Breast epithelium (tissue), 4 donors: ENCODE measurements at places on chromosomes 2 and 18. TPM values are rescaled to one million over a fixed set of nuclear protein-coding genes. Genes with fewer than 3 reads are reported as not detected.

DNA sequence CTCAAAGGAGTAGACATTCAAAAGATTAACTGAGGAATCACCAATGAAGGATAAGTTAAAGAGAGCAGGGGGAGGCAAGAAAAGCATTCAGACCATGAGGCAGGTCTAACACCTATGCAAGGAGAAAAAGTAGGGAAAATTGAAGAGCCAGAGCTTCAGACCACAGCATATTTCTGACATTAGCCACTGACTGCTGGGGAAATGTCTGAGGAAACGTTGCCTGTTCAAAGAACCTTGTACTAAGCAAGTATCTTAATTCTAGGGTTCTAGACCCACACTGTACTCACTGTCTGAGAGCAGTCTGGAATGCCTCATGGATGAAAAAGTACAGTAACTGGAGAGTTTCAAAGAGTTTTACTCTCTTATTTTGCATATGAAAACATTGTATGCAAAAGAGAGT is 39.5 kb upstream of the TFPI start:
- no peak for DNase-seq

- no peak for DNase-seq
These were observed 246.2 kb downstream of the SOCS6 start for GRCh38 chr18:70535041-70535440.

The ANKAR gene
- 22.1 TPM for total RNA-seq

The EGR4 gene
- not detected for total RNA-seq

The RAB6C gene
- total RNA-seq = 3.2 TPM
